ENCODE measurements at places on chromosomes 3 and 15. TPM values are rescaled to one million over a fixed set of nuclear protein-coding genes. Genes with fewer than 3 reads are reported as not detected.

GRCh38 chr3:44954304-44954703 lies 21.7 kb downstream of the ZDHHC3 start:
- DNase-seq: no peak

The CCDC39 gene
- not detected for total RNA-seq

GRCh38 chr15:100968050-100968966 lies 49.2 kb downstream of the LRRK1 start:
- DNase-seq: no peak

The KIF9 gene
- total RNA-seq: 2.6 TPM

DNA sequence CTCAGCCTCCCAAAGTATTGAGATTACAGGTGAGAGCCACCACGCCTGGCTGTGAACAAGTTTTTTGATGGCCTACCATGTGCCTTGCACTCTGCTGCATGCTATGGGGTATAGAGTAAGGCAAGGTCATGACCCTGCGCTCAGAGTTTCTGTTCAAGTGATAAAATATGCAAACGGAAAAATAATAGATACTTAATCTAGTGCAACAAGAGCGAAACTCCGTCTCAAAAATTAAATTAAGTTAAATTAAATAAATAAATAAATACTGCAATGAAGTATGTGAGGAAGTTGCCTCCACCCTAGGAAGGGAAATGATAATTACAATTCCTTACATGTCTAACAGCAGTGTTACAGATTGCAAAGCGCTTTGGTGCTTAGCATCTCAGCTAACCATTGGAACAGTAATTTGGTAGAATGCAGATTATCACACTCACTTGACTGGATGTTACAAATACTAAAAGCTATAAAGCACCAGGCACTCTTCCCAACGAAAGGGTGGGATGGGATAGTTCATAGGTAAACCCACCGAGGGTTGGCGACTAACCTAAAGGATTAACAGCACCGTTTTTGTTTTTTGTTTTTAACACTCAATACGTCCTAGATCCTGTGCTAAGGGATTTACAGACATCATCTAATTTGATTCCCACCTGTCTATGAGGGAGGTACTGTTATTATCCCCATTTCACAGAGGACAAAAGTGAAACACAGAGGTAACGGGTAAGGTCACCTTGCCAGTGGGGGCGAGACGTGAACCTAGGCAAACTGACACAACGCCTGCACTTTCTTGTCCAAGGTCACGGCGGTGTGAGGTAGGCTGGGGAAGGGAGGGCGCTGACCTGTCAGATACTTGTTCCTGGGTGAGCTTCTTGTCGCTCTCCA lies 793 bp upstream of the FANCD2 start:
- no peak for DNase-seq

DNA sequence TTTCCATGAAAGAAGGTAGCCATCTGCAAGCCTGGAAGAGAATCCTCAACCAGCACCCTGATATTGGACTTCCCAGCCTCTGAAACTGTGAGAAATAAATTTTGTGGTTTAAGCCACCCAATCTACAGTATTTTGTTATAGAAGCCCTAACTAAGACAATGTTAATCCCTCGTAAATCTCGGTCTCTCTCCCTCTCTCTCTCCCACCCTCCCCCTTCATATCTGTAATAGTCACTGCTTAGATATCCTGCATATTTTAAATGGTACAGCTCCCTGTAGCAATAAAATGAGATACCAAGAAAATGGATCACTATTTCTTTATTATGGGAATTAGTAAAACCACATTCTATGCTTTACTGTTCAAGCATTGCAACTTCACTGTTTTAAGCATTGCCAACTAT lies 21.0 kb upstream of the FAM174B start:
- DNase-seq: no peak

The IGSF11 gene
- total RNA-seq: not detected

The STAB1 gene
- not detected for total RNA-seq

The TRIM71 gene
- total RNA-seq: 24.6 TPM

Data from G401 (cell line).